Substantia nigra (tissue), 51 donors: ENCODE measurements at places on chromosomes 2 and 18.

DNA sequence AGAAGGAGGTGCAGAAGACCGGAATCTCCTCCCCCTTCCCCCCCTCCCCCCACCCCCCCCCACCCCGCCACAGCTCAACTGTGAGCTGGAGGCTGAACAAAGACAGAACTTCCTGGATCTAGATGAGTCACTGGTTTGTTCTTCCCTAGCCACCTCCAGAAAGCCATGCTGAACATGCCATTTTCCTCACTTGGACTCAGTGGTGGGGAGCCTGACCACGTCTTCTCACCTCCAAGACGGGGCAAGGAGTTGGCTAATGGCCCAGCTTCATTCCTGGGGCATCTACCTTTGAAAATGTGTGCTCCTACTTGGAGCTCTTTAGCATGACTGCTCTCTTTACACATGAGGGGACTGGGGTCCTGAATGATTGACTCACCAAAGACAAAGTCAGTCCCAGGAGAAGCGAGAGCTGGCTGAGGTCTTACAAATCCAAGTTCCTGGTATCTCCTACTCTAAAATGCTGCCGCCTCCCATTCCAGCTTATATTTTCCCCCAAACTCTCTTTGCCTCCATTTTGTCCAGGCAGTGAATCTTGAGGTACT, 22.6 kb upstream of the FZD5 start:
- DNase-seq, result no peak

DNA sequence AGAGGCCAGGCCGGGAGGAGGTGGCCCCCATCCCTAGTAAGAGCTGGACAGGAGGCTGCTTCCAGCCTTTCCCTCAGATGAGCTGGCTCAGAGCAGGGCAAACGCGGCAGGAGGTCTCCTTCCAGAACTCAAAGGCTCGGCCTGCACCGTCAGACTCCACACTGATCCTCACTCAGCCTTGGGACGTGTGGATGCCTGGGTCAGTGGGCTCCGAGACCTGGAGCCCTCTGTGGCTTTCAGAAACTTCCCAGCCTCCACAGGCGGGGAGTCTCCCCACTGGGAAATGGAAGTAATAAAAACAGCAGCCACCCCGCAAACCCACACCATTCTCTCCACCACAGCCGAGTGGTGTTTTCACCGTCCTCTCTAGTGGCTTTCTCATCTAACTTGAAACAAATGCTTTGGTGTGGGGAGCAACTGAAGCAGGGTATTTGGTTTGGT, 54.3 kb downstream of the INPP5D start:
- no peak for DNase-seq

DNA sequence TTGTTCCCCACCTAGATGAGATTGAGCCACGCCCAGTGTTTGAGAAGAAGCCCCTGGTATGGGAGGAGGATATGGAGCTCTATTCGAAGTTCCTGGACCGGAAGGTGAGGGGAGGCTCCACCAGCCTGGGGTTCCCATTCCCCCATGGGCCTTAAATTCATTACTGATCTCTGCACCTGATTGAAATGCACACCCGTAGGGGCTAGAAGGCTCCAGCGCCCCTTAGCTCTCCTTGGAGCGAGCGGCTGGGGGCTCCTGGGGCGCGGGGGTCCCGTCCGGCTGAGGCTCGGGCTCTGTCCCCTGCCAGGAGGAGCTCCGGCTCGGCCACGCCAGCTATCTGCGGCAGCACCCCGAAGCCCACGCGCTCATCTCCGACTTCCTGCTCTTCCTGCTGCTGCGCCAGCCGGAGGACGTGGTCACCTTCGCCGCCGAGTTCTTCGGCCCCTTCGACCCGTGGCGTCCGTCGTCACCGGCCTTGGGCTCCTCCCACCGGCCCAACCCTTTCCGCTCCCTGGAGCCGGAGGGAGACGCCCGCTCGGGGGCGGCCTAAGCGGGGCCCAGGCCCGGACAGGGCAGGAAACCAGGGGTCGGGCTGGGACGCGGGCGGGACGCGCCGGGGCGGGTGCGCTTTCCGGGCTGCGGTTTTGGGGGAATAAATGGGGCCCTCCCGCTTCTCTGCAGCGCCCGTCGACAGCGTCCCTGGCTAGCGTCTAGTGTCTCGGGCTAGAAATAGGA, 10.9 kb downstream of the CATIP start:
- peak; percentile 82 for DNase-seq

GRCh38 chr2:62708751-62709150, 3.2 kb downstream of the EHBP1 start:
- no peak for DNase-seq

DNA sequence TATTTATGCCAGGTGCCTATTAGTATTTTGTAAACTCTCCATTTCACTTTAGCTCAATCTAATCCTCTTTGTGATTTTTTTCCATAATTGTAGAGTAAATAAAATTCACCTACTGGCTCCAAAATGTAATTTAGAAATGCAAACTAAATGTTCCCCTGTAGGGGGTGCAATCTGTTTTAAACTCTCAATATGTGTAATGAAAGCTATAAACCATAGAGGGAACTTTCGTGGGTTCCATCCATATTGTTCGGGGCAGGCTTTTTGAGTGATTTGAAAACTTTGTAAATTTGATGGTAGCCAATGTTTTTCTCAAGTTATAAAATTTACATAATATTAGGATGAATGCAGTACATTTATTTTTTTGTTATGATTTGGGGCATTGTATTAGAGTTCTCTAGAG, 49.4 kb downstream of the TSPYL6 start:
- no peak for DNase-seq
